CD8-positive, alpha-beta T cell (primary cell): ENCODE measurements at places on chromosomes 3 and 15. TPM values are rescaled to one million over a fixed set of nuclear protein-coding genes. Genes with fewer than 3 reads are reported as not detected.

Gene CPN2
- not detected for total RNA-seq

GRCh38 chr3:176969506-176969905, 227.8 kb downstream of the TBL1XR1 start:
- DNase-seq, result no peak

- DNase-seq, result no peak
Observed at GRCh38 chr3:156321945-156322344, 201.6 kb downstream of the KCNAB1 start.

DNA sequence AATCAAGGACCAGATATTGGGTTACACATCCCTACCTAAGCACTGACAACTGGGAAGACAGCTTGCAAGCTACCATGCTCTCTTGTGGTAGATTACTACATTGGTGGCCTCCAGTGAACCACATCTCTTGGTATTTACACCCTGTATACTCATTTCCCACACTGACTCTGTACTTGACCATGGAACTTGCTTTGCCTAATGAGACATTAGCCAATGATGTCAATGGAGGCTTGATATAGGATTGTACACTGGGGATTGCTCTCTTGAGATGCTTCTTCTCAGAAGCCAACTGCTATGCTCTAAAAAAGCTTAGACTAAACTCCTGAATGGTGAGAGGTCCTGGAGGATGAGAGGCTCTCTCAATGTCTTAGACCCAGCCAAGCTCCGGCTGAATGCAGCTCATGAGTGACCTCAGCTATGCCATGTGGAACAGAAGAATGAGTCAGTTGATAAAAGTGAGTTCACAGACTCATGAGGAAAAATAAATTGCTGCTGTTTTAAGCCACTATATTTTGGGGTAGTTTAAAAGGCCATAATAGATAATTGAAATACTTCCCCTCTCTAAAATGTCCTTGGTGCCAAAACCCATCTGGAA, 61.5 kb upstream of the GALNT15 start:
- DNase-seq, result no peak

- DNase-seq, result no peak
Observed at GRCh38 chr15:99404454-99404853, 153.2 kb downstream of the LRRC28 start.

- DNase-seq, result no peak
Observed at GRCh38 chr3:197835509-197835908, 44.5 kb downstream of the LRCH3 start.

DNA sequence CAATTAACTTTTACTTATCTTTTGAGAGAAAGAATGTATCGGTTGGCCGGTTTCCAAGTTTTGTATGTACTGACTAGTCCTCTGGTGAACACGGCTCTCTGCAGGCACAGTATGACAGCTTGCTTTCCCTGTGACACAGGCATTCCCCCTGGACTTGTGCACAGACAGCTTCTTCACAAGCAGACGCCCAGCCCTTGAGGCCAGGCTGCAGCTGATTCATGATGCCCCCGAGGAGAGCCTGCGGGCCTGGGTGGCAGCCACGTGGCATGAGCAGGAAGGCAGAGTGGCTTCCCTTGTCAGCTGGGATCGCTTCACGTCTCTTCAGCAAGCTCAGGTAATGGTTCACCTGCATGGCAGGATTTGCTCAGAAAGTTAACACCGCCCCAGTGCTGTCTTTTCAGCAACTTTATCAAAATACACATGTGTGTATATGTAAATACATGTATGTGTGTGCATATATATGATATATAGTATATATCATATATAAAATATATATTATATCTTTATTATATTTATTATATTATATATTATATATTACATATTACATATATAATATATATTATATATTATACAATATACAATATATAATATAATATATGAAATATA, 25.5 kb downstream of the FAN1 start:
- no peak for DNase-seq

- DNase-seq, result no peak
Observed at GRCh38 chr3:60854791-60855190, 396.5 kb downstream of the FHIT start.
